ENCODE measurements at places on chromosomes 2 and 18. TPM values are rescaled to one million over a fixed set of nuclear protein-coding genes. Genes with fewer than 3 reads are reported as not detected.

DNA sequence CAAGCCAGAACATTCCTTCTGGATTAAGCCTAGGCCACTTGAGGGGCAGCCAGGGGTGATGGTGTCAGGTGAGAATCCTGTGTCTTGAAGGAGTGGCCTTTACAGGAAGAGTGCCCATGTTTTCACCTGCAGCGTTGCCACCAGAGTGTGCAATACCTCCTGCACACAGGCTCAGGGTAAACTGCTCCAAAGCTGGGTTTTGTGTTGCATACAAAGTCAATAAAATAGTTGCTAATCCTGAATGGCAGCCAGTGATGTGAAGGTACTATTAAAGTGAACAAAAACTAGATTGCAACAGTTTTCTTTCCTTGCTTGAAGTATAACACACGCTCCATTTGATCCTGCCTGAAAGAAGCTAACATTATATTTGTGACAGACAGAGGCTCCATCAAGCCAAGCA lies 64.4 kb upstream of the NRP2 start:
- no peak for DNase-seq

DNA sequence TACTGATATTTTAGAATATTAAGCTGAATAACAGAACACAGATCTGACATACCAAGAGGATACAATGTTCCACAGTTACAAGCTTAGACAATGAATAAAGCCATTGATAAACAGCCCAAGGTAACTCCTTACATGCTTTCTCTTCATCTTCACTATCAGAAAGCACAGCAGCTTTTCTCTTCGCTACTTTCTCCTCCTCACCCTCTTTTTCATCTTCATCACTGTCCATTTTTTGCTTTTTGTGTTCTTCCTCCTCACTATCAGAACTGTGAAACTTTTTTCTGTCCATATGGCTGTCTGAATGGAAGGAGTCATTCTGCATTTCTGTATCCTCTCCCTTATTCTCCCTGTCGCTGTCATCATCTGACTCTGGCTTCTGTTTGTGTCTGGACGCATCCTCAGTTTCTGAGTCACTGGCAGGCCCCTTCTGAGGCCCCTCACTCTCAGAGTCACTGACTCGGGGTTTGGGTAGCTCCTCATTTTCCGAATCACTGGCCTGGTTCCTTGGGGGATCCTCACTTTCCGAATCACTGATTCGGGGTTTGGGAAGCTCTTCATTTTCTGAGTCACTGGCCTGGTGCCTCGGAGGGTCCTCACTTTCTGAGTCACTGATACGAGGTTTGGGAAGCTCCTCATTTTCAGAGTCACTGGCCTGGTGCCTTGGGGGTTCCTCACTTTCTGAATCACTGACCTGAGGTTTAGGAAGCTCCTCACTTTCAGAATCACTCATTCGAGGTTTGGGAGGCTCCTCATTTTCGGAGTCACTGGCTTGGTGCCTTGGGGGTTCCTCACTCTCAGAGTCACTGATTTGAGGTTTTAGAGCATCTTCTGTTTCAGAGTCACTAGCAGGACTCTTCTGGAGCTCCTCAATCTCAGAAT lies 21.5 kb downstream of the IWS1 start:
- no peak for DNase-seq

- no peak for DNase-seq
Measured at GRCh38 chr2:120254178-120254577, 1.5 kb downstream of the RALB start.

- DNase-seq: no peak
Measured at GRCh38 chr18:49168281-49168985, 217.7 kb upstream of the SMAD7 start.

DNA sequence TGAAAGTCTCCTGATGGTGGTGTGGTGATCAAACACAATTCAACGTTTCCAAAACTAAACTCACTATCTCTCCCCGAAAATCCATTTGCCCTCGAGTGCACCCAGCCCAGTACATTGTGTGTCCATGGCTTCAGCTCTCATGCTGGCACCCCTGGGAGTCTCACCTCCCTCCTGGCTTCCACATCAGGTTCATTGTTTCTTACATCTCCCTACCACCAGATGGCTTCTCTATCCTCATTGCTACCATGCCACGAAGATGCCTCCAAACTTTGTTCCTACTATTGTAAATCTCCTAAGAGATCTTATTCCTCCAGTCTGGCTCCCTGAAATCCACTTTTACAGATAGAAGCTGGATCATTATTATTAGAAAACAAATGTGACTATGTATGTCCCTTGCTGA lies 197.0 kb downstream of the MYT1L start:
- no peak for DNase-seq

Gene VWC2L
- not detected for total RNA-seq

Gene ASIC4
- 0.49 TPM for total RNA-seq

Data from skin of body (tissue), 3 donors.